ENCODE measurements at places on chromosomes 13 and 19.

DNA sequence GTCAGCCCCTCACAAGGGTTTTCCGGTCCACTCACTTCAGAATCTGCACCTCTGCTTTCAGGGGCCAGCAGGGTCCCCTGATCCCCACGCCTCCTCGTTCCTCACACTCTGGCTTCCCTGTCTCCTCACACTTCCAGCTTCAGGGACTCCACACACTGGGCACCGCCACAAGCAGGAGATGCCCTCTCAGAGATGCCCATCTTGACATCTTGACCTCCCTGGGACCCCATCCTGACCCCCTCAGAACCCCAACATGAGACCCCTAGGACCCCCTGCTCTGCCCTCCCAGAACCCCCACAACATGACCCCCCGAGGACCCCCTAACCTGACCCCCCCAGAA lies 2.7 kb downstream of the MAP2K2 start:
- no peak for DNase-seq

- DNase-seq = no peak
Measured at GRCh38 chr19:55156202-55157063, 1.1 kb downstream of the TNNI3 start.

DNA sequence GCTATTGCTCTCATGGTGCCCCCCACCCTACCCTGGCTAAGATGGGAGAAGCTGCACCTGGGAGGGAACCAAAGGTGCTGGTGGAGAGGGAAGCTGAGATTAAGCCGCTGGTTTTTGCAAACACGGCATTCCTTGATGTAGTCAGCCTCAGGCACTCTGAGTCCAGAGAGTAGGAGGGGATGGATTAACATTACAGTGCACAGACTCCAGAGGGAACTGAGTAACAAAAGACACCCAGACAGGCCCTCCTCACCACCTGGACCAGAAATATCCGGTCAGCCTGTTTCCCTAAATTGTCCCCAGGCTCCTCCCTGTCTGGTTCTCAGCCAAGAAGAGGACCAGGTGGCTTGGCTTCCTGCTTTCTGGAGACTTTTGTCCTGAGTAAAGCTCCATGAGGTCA lies 28.9 kb upstream of the PABPC3 start:
- DNase-seq = no peak

DNA sequence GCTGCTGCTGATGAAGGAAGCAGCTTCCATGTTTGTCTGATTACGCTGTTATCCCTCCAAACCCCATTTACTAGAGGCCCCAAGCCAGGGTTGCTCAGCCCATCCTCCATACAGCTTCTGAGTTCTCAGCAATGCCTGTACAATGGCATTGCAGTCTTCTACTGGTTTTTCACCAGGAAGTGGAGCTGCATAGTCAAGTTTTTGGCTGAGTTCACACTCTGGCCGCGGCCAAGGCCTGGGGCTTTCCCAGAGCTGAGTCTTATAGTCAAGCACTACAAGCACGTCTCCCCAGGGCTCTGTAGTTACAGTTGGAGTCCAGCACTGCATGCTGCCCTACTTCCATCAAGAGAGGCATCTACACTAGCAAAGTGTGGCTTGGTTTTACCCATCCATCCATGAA lies 182.5 kb downstream of the POU4F1 start:
- DNase-seq = no peak

DNA sequence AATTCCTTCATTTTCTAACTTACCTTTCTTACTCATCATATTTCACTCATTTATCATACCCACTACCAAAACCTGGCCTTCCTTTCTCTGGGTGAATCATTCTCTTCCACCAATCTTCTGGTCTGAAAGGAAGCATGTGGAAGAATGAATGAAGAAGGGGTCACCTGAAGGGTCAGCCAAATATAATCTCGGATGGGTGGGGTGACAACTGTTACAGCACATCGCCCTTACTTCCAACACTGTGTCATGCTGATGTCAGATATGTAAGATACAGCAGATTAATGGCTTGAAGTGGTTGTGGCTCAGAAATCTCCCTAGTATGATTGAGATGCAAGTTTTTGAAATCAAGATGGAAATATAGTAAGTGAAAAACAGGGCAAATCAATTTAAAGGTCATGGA lies 401.7 kb upstream of the HTR2A start:
- no peak for DNase-seq

DNA sequence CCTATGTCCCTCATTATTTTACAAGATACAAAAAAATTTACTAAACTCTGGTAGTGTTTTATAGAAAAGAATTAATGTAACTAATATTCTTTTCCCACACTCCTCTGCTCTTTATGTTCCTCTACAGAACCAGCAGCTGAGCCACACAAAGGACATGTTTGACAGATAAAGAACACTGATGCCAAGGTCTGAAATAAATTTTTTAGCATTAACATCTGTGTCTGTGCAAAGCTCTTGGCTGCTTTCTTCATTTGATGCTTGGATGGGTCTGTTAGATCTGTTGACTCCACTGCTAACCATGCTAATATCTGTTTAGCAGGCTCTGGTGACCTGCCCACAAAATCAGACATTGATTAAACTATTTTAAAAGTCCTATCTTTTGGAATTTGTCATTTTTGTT lies 2363.8 kb downstream of the PCDH9 start:
- no peak for DNase-seq

GRCh38 chr13:104773775-104774174 lies 1707.6 kb upstream of the SLC10A2 start:
- peak; percentile 10 for DNase-seq

- DNase-seq = no peak
Measured at GRCh38 chr13:100108913-100109507, 20.1 kb downstream of the PCCA start.

GRCh38 chr13:37257051-37257450 lies 151.6 kb upstream of the CSNK1A1L start:
- no peak for DNase-seq

GRCh38 chr13:22926748-22927400 lies 253.9 kb upstream of the SGCG start:
- DNase-seq = no peak

GRCh38 chr19:41912899-41913537 lies 15.2 kb downstream of the ERFL start:
- no peak for DNase-seq

GRCh38 chr19:14407605-14408484 lies 11.3 kb downstream of the DDX39A start:
- no peak for DNase-seq

- no peak for DNase-seq
Measured at GRCh38 chr19:7607874-7608560, 12.4 kb downstream of the CAMSAP3 start.

GRCh38 chr19:56217039-56217949 lies 15.2 kb downstream of the ZSCAN5C start:
- no peak for DNase-seq

- no peak for DNase-seq
Measured at GRCh38 chr19:48206397-48207093, 36.1 kb downstream of the ZSWIM9 start.
